ENCODE measurements at places on chromosomes 3 and 15.
A peak's percentile ranks its signal among the peaks of the same experiment; 100 is the strongest.

DNA sequence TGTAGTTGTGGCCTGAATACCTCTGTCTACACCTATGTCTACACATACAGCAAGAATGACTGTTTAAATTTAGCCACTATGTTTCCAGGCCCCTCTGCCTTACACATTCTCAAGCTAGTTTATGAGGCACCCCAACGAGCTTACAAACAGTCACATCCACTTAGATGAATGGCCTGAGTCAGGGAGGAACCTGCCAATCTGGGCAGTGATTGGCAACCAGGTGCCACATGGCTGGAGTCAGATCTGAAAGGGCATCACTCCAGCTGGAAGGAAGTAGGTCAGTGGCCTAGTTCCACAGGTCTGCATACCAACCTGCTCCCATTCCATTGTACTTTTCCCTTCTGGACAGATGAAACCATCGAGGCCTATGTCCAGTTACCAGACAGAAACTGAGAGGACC, 136.3 kb downstream of the FOXP1 start:
- no peak for DNase-seq

DNA sequence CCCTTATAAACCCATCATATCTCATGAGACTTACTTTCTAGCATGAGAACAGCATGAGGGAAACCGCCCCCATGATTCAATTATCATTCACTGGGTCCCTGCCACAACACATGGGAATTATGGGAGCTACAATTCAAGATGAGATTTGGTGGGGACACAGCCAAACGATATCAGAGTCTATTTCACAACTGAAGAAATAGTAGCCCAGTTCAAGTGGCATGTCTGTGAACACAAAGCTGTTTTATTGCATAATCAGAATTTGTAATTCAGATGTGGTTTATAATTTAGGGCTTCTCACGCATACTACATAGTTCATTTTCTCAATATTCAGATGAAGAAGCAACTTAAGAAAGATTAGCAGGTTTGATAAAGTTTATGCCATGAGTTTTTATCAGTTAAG, 1188.0 kb upstream of the ALCAM start:
- no peak for DNase-seq

DNA sequence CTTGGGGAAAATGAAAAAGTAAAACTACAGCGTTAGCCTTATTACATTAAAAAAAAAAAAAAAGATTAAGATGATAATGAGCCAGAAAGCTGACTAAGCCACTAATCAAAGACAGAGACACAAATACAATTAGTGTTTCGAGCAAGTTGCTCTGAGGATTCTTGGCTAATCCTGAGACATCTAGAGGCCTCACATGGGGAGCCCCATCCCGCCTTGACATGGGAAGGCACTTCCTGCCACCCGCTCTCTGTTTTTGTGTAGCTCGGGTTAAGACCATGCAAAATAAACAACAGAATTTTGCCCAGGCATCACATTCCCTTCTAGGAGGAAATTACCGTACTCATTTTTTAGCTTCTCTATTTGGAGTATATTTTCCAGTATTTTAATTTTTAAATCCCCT, 15.3 kb downstream of the HESX1 start:
- no peak for DNase-seq

DNA sequence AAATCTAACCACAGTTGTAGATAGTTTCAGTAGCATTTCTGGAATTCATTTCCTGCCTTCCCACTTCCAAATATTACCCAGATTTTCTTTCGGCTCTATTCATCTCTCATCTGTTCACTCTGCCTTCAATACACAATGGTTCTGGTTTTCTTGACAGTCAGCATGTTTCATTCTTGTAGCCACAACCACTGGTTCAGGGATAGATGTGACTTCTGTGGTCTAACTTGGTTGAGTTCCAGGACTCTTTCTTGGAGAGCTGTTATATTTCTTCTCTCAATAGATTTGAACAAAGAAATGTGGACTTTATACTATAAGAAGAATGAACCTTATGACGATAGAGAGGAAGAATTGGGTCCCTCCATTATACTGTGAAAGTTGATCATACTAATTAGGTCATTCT, 228.8 kb downstream of the NSUN3 start:
- DNase-seq = no peak

- DNase-seq = no peak
Observed at GRCh38 chr3:2839876-2840275, 270.3 kb downstream of the IL5RA start.

GRCh38 chr3:134666466-134666865, 15.6 kb upstream of the KY start:
- DNase-seq = peak; percentile 35

DNA sequence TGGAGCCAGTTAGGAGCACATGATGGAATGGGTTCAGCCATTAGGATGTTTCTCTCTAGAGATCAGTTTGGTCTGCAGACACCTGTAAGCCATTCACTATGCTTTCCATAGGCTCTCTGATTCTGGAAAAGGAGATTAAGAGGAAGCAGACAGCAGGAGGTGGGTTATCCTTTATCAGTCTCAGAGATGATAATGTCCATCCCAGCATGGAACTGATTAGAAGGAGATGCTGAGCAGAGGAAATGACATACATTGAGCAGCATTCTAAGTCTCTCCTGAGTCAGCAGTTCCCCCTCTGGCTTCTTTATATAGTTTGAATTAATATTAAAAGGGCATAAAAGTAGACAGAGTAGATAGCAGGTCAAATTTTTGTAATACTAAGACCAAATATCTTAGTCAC, 591.1 kb downstream of the GBE1 start:
- DNase-seq = no peak

- peak; percentile 22 for DNase-seq
Observed at GRCh38 chr3:196941729-196942225, 551 bp downstream of the NCBP2 start.
